ENCODE measurements at places on chromosomes 7 and 10.

DNA sequence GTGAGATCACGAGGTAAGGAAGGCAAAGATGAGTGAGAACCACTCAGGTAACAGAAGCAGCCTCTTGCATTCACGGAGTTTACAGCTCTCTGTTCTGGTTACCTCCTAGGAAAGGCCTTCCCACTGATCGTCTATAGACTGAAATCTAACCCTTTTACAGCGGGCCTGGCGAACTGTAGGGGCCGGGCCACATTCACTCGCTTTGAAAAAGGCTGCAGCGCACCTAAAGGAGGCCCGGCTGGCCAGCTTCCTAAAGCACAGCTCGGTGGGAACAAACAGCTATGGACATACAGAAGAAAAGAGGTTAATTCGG lies 565 bp downstream of the ATP5MK start:
- no peak for DNase-seq

- DNase-seq: no peak
Observed at GRCh38 chr7:85851571-85852193, 664.8 kb upstream of the SEMA3D start.

GRCh38 chr7:123681561-123681960 lies 25.9 kb downstream of the LMOD2 start:
- DNase-seq: no peak

DNA sequence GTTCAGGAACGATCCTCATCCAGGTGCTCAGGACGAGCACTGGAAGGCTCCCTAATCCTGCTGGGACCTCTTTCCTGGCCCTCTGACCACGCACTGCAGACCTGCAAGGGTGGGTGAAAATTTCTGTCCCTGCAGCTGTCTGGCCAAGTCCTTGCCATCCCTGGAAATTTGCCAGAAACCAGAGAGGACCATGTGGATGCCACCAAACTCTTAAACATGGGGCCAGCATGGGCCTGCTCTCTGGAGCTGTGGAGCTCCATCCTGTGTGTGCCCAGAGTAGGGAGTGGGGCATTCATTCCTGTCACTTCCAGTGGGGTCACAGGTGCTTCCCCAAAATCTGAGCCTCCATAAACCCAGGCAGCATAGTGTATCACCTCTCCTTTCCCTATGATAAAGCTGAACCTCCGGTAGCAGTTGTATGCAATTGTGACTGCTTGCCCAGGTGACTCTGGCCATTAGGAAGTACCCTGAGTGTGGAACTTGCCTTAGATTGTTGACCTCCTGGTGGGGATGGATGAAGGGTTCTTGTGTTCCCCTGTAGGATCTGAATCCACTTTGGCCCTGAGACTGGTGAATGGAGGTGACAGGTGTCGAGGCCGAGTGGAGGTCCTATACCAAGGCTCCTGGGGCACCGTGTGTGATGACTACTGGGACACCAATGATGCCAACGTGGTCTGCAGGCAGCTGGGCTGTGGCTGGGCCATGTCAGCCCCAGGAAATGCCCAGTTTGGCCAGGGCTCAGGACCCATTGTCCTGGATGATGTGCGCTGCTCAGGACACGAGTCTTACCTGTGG lies 57.1 kb downstream of the DMBT1 start:
- no peak for DNase-seq

Data from posterior cingulate gyrus (tissue), 11 donors.